ENCODE measurements at places on chromosomes 2 and 18.
A peak's percentile ranks its signal among the peaks of the same experiment; 100 is the strongest.

DNA sequence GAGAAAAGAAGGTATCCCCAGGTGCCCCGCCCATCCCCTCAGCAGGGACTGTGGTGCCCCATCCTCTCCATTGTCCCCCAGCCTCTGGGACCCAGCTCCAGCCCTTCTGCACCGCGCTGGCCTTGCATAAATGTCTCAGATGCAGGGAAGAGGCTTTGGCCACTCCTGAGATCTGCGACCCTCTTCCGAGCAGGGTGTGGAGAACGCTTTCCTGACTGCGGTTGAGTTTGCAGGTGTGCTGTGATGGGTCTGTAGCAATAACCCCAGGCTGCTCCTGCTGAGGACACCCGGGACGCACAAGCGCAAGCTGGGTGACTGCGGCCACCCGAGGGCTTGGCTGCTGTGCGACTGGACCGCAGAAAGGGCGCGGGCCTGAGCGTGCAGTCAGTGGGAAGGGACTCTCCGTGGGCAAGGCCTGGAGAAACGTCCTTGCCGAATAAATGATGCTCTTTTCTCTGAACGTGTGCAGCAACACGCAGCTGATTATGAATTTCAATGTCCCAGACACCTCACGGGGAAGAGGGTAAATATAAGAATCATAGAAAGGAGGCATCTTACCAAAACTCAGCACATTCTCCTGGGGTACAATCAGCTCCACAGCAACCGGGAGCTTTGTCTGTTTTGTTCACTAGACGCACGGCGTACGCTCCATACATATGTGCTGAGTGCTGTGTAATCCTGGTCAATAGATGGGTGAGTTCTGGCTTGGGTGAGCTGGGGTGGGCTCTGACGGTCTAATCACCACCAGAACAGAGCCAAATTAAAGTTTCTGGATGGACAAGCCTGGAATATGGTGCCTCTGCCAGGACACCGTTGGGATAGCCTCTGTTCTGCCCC is 67.5 kb upstream of the ZNF516 start:
- no peak for DNase-seq
- H3K27ac ChIP-seq, result no peak overlapping the region
- no peaks in the 10 kb centered on the region for H3K36me3 ChIP-seq
- H3K27me3 ChIP-seq, result no peaks in the 10 kb centered on the region

- no peak overlapping the region for H3K4me3 ChIP-seq
- no peaks in the 10 kb centered on the region for H3K36me3 ChIP-seq
- H3K27ac ChIP-seq, result peak overlapping the region; percentile 73
- H3K4me1 ChIP-seq, result peaks cover 34% of the 10 kb centered on the region
- no peaks in the 10 kb centered on the region for H3K27me3 ChIP-seq
These were observed 89.1 kb upstream of the KLF7 start for GRCh38 chr2:207254591-207255464.

GRCh38 chr2:203685789-203686420 is 20.5 kb upstream of the CD28 start:
- no peak for DNase-seq
- H3K36me3 ChIP-seq, result no peaks in the 10 kb centered on the region
- H3K4me3 ChIP-seq, result no peak overlapping the region
- peaks cover 7% of the 10 kb centered on the region for H3K4me1 ChIP-seq
- H3K27ac ChIP-seq, result no peak overlapping the region
- H3K27me3 ChIP-seq, result no peaks in the 10 kb centered on the region

DNA sequence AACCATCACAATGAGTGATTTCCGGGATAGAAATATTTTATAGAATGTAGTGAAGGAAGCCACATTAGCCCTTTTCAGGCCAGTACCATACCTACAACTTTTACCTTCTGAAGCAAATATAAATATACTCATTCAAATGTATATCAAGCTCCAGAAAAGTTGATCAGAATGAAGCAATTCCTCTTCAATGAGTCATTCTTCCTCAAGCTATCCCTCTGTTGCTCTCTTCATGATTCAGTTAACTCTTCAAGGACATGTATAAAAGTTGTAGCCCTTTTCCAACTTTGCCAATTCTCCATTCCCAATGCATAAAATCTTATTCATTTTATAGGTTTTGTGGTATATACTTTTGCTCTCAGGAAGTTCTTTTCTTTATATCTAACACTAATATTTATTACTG is 242.1 kb upstream of the RGPD4 start:
- no peaks in the 10 kb centered on the region for H3K36me3 ChIP-seq
- H3K27ac ChIP-seq, result no peak overlapping the region
- H3K4me1 ChIP-seq, result peaks cover 2% of the 10 kb centered on the region
- H3K27me3 ChIP-seq, result no peaks in the 10 kb centered on the region

GRCh38 chr2:232871418-232871834 is 1.4 kb downstream of the SNORC start:
- H3K36me3 ChIP-seq, result peaks cover 36% of the 10 kb centered on the region
- no peak overlapping the region for H3K4me3 ChIP-seq
- no peak for DNase-seq
- no peak overlapping the region for H3K27ac ChIP-seq
- peaks cover 12% of the 10 kb centered on the region for H3K4me1 ChIP-seq

- peaks cover 12% of the 10 kb centered on the region for H3K36me3 ChIP-seq
- peak overlapping the region; percentile 97 for H3K4me3 ChIP-seq
- H3K27me3 ChIP-seq, result no peaks in the 10 kb centered on the region
- H3K27ac ChIP-seq, result no peak overlapping the region
- peaks cover 8% of the 10 kb centered on the region for H3K4me1 ChIP-seq
These were observed 1.5 kb downstream of the TRMT61B start for GRCh38 chr2:28868611-28869010.

DNA sequence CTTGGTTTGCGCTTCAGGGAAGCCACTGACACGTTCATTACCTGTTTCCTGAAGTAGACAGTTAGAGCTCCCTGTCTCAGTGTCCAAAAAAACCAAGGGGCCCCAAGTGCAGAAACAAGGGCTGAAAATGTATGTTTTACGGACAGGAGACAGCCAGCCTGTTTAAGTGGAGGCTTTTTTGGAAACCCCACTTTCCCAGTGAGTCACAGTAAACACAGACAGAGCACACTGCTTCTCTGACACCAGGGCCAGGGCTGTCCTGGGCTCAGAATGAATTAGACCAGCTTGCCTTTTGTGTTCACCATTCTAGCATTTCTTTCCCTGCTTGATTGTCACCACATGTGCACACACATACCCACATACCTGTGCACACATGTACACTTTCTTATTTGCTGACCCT is 128.6 kb downstream of the SH3RF3 start:
- H3K4me1 ChIP-seq, result peaks cover 13% of the 10 kb centered on the region
- peak; percentile 88 for DNase-seq
- no peaks in the 10 kb centered on the region for H3K27me3 ChIP-seq
- no peak overlapping the region for H3K27ac ChIP-seq

DNA sequence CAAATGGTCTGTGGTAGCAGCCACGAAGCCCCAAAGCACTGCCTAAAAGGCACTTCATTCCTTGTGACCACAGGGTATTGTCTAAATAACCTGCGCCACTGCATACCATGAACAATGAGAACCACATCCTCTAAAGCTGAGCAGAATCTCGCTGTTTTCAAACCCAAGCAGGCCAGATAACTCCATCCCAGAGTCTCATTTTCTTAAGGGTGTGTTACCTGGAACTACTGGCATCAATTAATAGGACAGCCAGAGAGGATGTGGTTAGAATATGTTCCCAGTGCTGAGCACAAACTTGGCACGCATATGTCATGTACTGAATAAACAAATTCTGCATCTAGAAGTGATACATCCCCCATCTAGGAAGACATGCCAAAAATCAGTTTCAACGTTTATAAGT is 13.0 kb downstream of the VPS4B start:
- no peak overlapping the region for H3K4me3 ChIP-seq
- H3K4me1 ChIP-seq, result peaks cover 1% of the 10 kb centered on the region

DNA sequence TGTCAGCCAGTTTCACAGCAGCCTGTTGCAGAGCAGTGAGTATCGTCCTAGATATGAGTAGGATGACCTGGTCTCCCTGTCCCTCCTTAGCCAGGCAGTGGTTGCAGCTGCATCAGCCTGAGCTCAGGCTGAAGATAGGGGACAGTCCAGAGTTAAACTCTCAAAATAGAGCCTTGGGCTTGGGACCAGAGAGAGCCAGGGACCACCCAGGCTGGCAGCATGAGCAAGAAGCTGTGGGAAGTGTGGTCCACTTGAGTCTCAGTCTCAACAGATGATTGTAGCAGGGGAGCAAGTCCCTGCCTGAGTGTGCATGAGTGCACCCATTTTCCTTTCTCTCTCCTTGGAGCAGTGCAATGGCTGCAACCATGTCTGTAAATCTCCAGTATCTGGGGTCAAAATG is 38.0 kb upstream of the TACR1 start:
- H3K4me1 ChIP-seq, result no peaks in the 10 kb centered on the region
- no peak for DNase-seq
- no peaks in the 10 kb centered on the region for H3K27me3 ChIP-seq
- H3K36me3 ChIP-seq, result no peaks in the 10 kb centered on the region

- peaks cover 18% of the 10 kb centered on the region for H3K27me3 ChIP-seq
- DNase-seq, result no peak
- H3K27ac ChIP-seq, result peak overlapping the region; percentile 50
- no peaks in the 10 kb centered on the region for H3K36me3 ChIP-seq
- H3K4me3 ChIP-seq, result no peak overlapping the region
These were observed 36.2 kb downstream of the KIAA2012 start for GRCh38 chr2:202109139-202109736.

GRCh38 chr2:55133467-55134315 is 83.4 kb upstream of the RTN4 start:
- H3K27ac ChIP-seq, result peak overlapping the region; percentile 19
- no peaks in the 10 kb centered on the region for H3K36me3 ChIP-seq

DNA sequence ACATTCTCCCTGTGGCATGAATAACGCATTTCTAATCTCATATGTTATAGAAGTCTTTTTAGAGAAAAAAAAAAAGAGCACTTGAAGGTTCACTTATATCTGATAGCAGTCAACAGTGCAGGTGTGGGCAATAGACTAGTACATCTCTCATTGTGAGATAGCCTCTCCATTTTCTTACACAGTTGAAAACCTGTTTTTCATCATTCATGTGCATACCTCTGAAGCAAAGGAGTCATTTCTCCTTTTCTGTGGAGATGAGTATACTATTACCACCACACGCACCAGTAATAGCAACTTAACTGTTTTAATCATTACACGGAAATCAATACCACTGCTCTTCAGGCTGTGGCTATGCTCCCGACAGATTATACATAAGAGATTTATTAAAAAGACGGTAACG is 1653.3 kb upstream of the TMEFF2 start:
- DNase-seq, result no peak
- no peaks in the 10 kb centered on the region for H3K4me1 ChIP-seq
- H3K36me3 ChIP-seq, result no peaks in the 10 kb centered on the region
- H3K27me3 ChIP-seq, result no peaks in the 10 kb centered on the region
- H3K27ac ChIP-seq, result no peak overlapping the region

- H3K4me3 ChIP-seq, result no peak overlapping the region
- peaks cover 37% of the 10 kb centered on the region for H3K36me3 ChIP-seq
These were observed 46.8 kb downstream of the EPG5 start for GRCh38 chr18:45920367-45920766.

GRCh38 chr2:163600801-163601200 is 135.0 kb downstream of the FIGN start:
- H3K36me3 ChIP-seq, result no peaks in the 10 kb centered on the region
- H3K4me1 ChIP-seq, result peaks cover 1% of the 10 kb centered on the region
- DNase-seq, result no peak

DNA sequence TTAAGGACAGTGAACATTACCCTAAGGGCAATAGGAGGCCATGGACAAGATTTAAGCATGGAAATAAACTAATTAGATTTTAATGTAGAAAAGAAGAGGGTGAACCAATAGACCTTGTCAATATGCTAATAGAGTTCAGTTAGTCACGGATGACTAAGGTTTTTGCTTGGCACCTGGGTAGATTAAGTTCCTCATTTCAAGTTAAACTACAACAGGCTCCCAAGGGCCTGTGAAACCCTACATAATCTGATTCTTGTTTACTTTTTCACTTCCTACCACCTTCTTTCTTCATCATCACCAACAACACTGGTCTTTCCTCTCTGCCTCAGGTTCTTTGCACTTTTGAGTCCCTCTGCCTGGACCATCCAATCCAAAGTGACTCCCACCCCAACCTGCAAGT is 14.8 kb downstream of the SP110 start:
- no peaks in the 10 kb centered on the region for H3K4me1 ChIP-seq
- H3K27me3 ChIP-seq, result no peaks in the 10 kb centered on the region
- H3K4me3 ChIP-seq, result no peak overlapping the region

DNA sequence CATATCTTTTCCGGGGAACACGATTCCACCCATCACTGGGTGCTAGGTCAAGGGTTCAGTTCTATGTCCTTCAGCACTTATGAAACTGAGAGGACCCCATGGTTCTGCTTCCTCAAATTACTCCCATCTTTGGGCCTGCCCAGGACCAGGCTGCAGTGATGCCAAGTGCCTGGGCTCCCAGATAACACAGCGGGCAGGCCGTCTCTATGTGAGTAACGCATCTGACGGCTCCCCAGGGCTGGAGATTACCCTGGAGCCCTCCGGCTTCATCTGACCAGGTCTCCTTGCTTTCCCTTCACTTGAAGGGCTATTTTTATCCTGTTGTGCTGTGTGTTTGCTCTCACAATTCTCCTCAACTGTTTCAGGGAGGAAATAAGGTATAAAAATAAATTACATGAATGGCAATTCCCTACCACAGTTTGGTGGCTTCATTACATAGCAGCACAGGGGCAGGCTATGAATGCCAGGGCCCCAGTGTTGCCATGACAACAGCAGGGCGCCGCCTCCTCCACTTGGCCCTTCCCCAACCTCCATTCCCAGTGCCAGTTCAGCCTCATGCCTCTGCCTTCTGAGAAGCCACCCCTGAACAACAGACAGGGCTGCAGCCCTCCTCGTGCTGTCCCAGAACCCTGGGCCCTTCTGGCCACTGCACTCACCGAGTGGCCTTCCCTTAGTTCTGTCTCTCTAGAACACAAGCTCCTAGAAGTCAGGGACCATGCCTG is 25.4 kb upstream of the TMEM131 start:
- H3K36me3 ChIP-seq, result no peaks in the 10 kb centered on the region
- no peaks in the 10 kb centered on the region for H3K4me1 ChIP-seq
- H3K4me3 ChIP-seq, result no peak overlapping the region

- H3K36me3 ChIP-seq, result no peaks in the 10 kb centered on the region
- H3K4me3 ChIP-seq, result no peak overlapping the region
- no peaks in the 10 kb centered on the region for H3K27me3 ChIP-seq
- no peaks in the 10 kb centered on the region for H3K4me1 ChIP-seq
These were observed 84.6 kb downstream of the MAIP1 start for GRCh38 chr2:200039724-200040650.

DNA sequence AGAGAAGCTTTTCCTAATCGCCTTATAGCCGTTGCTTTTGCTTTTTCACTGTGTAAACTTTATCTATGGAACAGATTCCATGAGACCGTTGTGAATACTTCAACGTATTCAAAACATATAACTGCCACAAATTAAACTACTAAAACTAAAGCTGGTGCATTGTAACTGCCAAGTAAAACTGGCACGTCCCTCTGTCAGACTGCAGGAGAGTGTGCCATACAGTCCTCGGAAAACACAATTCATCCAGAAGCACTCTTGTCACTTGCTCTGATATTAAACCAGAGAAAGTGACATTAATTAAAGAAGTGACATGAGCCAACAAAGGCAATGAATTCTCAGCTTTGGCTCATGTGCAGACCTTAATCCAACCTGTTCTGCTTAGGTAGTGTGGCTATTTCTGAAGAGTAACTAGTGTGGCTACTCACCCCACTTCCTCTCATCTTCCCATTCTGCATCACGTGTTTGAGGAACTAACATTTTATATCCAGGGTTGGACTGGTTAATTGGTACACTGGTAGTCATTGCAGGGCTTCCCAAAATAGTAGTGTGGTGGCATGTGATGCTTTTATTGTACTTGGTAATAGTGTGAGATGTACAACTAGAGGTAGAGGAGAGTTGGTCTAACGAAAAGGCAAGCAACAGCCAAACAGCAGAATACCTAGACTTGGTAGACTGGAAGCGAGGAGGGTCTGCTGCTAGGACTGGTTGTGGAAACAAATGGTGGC is 9.7 kb downstream of the VRK2 start:
- no peaks in the 10 kb centered on the region for H3K27me3 ChIP-seq
- H3K36me3 ChIP-seq, result peaks cover 51% of the 10 kb centered on the region
- no peaks in the 10 kb centered on the region for H3K4me1 ChIP-seq
- H3K4me3 ChIP-seq, result no peak overlapping the region
- no peak overlapping the region for H3K27ac ChIP-seq
